GM13976 (cell line): ENCODE measurements at places on chromosomes 7 and 10.
A peak's percentile ranks its signal among the peaks of the same experiment; 100 is the strongest.

- peak; percentile 55 for DNase-seq
Observed at GRCh38 chr7:47337531-47337930, 244.4 kb downstream of the TNS3 start.

DNA sequence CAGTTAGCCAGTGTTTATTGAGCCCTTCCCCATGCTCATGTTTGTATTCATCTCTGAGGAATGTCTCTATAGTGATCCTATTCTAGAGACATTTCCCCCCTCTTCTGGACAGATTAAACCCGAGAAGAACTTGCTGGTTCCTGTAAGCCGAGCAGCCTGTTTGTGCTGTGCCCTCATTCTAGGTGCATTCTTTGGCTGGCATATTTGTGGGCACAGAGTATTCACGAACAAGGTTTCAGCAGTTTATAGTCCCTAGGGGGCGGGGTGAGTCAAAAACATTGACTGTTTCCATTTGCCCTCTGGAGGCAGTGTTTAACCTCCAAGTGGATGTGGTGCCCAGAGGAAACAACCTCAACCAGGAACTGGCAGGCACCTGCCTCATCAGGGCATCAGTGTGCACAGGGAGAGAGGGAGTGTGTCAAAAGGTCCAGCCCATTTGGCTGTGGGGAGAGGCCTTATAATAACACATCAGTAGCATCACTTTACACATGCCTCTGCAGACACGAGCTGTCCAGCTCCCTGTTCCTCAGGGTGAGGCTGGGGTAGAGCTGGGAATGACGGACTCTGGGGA is 273.3 kb upstream of the LRGUK start:
- peak; percentile 21 for DNase-seq

- DNase-seq, result no peak
Observed at GRCh38 chr7:104855861-104856260, 158.1 kb upstream of the KMT2E start.

DNA sequence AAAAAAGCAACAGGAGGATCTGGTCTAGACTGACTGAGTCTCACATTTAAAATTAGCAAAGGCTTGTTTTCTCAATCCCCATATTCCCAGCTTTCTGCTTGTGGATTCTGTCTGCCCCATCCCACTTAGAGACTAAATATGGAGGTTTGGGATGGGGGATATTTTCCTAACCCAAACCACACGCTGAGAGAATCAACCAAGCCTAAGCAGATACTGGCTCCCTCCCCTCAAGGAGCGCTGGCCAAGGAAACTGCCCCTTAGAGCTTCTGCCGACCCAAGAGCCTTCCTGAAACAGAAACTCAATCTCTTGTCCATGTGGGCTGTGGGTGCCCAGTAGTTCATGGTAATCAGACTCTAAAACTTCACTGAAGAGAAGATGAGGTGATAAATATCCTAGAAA is 3.9 kb downstream of the FFAR4 start:
- DNase-seq, result no peak

DNA sequence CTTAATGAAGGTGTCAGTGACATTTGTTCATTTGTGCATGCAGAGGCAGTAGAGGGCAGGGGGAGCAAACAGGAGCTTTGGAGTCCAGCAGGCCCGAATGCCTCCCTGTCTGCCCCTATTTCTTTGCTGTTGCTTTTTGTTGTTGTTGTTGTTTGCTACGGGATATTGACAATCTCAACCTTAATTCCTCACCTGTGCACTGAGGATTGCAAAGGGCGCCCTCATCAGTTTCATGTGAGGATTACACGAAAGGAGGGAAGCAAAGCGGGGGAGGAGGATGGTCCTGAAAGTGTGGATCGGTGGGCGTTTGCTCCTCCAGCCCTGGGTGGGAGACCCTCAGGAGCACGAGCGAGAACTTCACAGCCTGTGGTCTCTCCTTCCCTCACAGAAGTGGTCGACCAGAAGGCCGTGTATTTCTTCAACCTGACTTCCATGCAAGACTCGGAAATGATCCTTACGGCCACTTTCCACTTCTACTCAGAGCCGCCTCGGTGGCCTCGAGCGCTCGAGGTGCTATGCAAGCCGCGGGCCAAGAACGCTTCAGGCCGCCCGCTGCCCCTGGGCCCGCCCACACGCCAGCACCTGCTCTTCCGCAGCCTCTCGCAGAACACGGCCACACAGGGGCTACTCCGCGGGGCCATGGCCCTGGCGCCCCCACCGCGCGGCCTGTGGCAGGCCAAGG is 9.6 kb downstream of the GDF10 start:
- DNase-seq, result no peak

GRCh38 chr10:126599949-126600682 is 70.4 kb downstream of the C10orf90 start:
- no peak for DNase-seq

DNA sequence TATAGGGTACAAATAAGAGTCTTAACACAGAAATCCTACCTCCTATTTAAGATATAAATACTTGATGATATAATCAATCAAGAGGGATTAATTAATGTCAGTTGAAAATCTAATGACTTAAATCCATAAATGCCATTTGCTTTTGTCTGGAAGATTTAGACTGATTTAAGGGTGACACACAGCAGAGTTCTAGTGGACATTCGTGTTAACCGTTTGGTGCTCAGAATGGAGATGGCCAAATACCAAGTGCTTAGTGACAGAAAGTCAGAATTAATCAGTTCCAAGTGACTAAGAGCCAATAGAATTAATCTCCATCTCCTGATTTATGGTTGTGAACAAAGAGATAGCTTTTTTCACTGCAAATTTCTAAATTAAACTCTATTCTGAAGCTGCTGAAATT is 36.2 kb downstream of the NAMPT start:
- no peak for DNase-seq

DNA sequence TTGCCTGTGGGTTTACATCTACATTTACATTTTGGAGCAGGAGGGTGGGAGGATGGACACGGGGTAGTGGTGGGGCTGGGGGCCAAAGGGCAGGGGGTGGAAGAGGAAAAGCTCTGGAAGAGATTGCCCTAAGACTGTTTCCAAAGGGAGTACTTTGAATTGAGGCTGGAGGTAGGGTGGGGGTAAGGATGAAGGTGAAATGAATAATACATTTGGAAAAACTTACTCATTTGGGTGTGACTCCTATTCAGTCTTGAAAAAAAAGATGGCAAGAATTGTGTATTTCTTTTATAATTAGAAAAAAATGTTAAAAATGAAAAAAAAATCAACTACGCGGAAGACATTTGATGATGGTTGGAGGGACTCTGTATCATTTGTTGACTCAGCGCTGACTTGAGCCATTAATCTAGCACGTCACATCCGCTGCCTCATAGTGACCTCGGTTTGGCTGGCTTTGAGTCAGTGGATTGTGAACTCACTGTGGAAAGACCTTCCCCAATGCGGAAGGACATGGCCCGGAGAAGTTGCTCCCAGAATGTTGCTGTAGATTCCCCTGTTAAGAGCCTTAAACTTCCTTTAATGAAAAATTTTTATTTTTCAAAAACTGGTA is 2.8 kb downstream of the FAM180A start:
- no peak for DNase-seq

DNA sequence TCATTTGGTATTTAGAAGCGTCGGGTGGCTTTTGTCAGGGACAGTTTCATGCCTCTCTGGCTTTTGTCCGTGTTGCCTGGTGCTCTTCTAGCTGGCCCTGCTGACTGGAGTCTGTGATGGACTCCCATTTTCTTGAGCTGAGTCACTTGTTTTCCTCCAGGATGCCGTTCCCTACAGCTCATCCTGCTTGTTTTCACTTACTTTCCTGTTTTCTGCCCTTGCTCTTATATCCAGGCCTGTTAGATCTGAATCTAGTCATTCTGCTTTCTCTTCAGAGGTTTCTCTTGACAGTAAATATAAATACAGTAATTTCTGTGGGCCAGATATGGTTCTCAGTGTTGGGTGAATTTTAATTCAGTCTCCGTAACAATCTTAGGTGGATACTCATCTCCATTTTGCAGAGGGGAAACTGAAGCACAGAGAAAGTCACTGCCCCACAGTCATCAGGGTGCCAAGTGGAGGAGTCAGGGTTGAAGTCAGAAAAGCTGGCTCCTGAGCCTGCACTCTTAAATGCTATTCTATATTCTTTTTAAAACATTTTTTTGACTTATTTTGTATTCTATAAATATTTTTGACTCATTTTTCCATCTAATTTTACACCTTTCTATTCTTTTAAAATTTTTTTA is 85.4 kb downstream of the CCNY start:
- no peak for DNase-seq

GRCh38 chr7:131543298-131543697 is 13.1 kb downstream of the PODXL start:
- DNase-seq, result no peak

DNA sequence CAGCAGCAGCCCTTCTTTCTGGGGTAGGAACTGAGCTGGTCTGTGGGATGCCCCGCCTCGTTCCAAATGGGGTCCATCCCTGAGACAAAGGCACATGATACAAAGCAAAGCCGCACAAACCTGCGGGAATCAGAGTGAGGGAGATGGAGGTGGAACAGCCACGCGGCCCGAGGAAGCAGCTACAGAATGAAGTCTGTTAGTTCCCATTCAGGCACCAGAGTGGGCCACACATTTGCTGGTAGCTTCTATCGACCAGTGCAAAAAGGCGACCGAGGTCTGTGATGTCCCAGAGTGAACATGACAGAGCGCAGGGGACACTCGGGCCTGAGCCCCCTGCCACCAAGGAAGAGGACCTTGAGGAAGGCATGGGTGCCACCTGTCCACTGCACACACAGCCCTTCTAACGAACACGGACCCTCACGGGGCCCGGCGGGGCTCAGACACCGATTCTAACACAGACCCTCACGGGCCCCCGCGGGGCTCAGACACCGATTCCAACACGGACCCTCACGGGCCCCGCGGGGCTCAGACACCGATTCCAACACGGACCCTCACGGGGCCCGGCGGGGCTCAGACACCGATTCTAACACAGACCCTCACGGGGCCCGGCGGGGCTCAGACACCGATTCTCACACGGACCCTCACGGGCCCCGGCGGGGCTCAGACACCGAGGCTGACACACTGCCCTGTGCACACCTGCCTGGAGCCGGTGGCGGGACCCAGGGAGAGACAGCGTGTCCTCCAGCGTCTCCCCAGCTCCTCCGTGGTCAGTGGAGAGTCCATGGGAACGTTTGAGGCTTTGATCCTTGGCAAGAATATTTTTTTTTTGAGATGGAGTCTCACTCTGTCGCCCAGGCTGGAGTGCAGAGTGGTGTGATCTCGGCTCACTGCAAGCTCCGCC is 32.8 kb upstream of the FAM20C start:
- DNase-seq, result no peak

- no peak for DNase-seq
Observed at GRCh38 chr10:6990891-6991290, 410.8 kb upstream of the PRKCQ start.

DNA sequence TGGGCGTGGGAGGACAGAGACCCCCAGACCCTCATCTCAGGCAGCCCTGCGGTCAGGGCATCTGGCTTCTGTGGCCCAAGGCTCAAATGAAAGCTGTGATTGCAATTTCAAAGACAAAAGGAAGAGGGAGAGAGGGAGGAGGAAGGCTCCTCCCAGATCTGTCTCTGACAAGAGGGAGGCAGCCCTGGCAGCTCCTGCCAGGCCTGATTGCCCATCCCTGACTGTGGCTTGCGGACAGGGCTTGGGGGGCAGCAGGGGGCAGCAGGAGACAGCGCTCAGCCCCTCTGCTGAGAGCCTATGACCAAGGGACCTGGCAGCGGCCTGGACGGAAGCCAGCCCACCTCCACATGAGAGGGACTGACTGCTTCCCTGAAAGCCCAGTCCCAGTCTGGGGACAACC is 91.8 kb downstream of the PTPRN2 start:
- DNase-seq, result peak; percentile 63

- DNase-seq, result peak; percentile 73
Observed at GRCh38 chr10:98404571-98405359, 10.2 kb downstream of the PYROXD2 start.

DNA sequence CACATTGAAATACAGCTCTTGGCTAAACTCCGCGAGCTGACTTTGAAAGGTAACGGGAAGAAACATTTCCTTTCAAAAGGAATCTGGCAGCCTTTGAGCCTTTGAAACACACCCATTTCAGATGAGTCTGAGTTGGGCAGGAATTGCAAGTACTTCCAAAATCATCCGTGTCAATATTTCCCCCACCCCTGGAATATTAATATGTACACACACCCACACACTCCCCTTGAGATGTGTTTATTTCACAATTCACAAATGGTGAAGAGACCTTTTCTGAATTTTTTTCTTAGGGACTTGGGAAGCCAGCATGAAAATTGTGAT is 438.7 kb upstream of the NRP1 start:
- DNase-seq, result no peak

DNA sequence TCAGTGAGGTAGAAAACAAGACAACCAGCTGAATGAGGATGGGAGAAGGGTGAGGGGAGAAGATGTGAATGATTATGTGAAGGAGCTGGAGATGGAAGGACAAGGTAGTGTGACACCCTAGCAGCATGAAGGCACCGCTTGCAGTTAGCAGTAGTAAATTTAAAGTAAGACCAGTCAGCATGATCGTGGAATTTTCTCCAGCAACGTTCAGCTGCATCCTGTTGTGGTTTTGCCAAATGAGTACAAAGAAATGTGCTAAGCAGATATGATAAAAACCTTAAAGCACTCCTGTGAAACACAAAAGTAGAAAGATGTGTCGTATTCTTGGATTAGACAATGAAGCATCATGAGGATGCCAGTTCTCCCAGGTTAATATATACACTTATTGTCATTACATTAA is 34.1 kb upstream of the IFRD1 start:
- DNase-seq, result no peak

GRCh38 chr10:47020471-47020870 is 109.2 kb downstream of the PTPN20 start:
- no peak for DNase-seq

GRCh38 chr10:97913614-97914013 is 64.0 kb downstream of the GOLGA7B start:
- no peak for DNase-seq

GRCh38 chr10:124495725-124496124 is 34.1 kb downstream of the LHPP start:
- no peak for DNase-seq

GRCh38 chr7:31702354-31702753 is 15.3 kb downstream of the PPP1R17 start:
- DNase-seq, result no peak

DNA sequence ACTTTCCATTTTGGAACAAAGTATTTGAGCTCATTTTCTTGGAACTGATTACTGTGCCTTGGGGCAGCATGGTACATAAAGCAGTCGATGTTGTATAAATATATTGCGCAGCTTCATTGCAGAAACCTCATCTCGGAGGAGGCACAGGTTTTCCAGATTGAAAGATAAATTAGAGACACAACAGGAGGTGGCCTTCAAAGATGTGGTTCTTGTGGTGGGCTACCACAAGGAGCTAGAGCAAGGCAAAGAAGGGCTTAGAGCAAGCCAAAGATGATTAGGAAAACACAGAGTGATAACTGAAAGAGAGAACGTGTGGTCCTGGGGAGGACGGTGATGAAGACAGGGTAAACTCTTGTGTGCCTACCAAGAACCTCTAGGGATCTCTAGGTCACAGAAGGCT is 169.1 kb upstream of the TNS3 start:
- DNase-seq, result no peak

DNA sequence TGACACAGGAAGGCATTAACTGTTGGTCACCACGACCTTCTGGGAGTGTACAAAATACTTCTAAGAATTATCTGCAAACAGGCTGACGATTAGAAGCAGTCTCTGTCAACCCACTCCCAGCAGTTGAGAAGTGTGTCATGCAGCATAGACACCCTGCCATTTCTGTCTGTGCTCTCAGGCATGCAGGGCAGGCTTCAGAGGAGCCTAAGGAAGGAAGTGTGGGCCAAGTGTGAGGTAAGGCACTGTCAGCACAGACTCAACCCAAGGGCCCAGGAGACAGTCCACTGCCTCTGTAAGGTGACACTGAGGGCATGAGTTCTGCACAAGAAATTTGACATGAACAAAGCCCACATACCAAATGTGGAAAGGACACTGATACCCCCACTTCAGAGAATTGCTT is 109.0 kb upstream of the VIPR2 start:
- DNase-seq, result no peak
